ENCODE measurements at places on chromosomes 11 and 22. TPM values are rescaled to one million over a fixed set of nuclear protein-coding genes. Genes with fewer than 3 reads are reported as not detected.

Gene RFPL2
- not detected for total RNA-seq

Gene NLRP6
- not detected for total RNA-seq

Gene GALNT18
- 14.4 TPM for total RNA-seq

Gene NELL1
- total RNA-seq, result not detected

Gene RAB38
- 229 TPM for total RNA-seq

Gene NAALADL1
- total RNA-seq, result 5.8 TPM

Gene ADAMTS15
- not detected for total RNA-seq

Gene ARVCF
- total RNA-seq, result 11.6 TPM

Gene IFT27
- total RNA-seq, result 11.7 TPM

Measured in nasal cavity respiratory epithelium epithelial cell of viscerocranial mucosa (primary cell).